ENCODE measurements at places on chromosomes 1 and 21.

- DNase-seq = no peak
These were observed 17.9 kb upstream of the KCNE2 start for GRCh38 chr21:34345892-34346291.

GRCh38 chr1:203999618-204000017 lies 73.3 kb upstream of the SOX13 start:
- no peak for DNase-seq

DNA sequence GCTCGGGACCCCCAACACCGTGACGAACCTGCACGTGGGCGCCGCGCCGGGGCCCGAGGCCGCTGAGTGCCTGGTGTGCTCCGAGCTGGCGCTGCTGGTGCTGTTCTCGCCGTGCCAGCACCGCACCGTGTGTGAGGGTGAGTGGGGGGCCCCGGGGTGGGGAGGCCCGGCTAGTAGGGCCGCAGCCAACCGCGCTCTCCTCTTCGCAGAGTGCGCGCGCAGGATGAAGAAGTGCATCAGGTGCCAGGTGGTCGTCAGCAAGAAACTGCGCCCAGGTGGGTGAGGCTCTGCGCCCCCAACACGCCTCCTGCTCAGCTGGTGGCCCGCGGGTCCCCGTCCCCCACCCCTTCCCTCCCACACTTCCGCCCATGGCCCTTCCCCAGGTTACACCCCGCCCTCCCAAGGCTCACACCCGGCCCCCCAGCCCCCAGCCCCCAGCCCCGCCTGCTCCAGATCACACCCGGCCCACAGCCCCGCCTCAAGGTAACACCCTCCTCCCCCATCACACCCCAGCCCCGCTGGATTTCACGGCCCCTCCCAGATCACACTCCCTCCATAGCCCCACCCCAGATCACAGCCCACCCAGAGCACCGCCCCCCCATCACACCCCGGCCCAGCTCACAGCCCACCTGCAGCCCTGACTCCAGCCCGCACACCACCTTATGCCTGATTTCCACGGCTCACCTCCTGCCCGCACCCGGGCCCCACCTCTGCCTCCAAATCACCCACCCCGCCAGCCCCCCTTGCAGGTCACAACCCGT lies 2.4 kb upstream of the MMP23B start:
- DNase-seq = peak; percentile 67

DNA sequence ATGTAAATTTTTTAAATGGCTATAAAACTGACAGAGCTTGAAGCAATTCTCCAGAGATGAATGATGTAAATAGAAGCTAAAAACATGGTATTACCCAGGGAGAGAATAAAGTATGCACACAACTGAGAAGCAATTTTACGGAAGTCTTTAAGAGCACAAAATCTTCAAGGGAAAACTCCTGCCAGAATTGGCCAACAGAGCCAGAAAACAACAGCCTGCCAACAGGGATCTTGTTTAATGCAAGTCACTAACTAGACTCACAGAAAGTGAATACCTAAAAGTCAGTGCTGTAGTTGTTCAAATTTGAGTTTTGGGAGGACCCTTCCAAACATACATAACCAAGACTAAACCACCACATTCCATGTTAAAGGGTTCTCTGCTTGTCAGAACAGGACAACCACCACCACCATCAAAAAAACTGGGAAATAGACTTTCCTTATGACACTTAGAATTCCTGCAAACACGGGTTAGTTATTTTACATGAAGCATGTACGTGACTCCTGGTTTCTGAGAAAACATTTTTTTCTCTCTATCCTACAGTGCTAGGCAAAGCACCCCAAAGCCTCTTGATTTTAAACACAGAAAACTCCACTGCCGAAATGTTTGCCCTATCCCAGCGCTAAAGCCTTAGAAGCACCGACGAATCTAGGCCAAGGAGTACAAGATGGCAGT lies 1.6 kb downstream of the EPS15 start:
- no peak for DNase-seq

GRCh38 chr1:90313778-90314177 lies 318.9 kb downstream of the ZNF326 start:
- no peak for DNase-seq

- no peak for DNase-seq
These were observed 117.7 kb upstream of the SGIP1 start for GRCh38 chr1:66416295-66416694.

- no peak for DNase-seq
These were observed 52.5 kb downstream of the DISP1 start for GRCh38 chr1:222867316-222867715.

DNA sequence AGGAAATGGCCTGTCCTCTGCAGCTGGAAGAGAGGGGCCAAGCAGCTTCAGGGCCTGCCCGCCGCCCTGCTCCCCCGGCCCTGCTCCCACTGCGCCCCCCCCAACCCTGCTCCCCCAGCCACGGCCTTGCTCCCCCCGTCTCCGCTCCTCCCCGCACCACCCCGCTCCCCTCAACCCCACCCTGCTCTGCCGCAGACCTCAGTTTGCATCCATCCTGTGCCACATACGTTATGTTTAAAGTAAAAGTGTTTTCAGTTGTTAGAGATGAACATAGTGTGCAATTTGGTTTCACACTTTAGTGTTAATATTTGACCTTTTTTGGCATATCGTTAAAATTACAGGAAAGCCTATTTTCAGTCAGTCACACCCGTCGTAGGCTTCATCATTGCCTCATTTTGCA lies 34.1 kb upstream of the DIP2A start:
- DNase-seq = no peak

- no peak for DNase-seq
These were observed 49.8 kb downstream of the ACP6 start for GRCh38 chr1:147620543-147620942.

GRCh38 chr1:48676822-48677221 lies 99.9 kb downstream of the BEND5 start:
- DNase-seq = no peak

DNA sequence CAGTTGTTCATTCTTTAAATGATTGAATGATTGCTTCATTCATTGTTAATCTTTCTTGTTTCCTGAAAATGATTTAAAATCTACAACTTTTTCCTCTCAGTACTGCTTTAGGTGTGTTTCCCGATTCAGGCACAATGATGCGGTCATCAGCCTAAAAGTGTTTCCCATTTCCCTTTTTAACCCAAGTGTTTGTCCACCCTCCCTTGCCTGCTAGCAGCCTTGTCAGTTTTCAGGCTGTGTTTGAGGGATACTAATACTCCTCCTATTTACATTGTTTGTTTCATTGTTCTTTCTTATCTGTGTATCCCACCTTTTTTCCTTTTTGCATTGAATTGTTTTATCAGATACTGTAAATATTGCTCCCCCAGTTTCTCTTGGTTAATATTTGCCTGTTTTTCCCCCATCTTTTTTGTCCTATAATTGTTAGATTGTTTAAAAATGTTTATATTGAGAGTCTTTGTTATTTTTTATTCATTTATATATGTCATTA lies 131.1 kb downstream of the KIAA0319L start:
- no peak for DNase-seq

DNA sequence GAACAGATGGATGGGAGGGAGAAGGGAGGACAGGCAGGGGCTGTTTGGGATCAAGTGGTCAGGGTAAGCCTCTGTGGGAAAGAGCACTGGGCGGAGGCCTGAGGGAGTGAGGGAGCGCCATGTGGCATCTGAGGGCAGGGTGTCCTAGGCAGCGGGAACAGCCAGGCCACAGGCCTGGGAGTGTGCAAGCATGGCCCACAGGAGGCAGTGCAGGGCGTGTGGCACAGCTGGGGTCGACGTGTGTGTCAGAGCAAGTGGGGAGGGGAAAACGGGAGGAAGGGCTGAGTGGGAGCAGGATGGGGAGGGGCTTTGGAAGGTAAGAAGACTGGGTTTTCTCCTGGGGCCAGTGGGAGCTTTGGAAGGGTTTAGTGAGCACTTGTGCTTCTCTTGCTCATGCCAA lies 143.4 kb downstream of the SYF2 start:
- DNase-seq = no peak

GRCh38 chr1:100266741-100267140 lies 725 bp downstream of the RTCA start:
- DNase-seq = no peak

- DNase-seq = no peak
These were observed 64.6 kb downstream of the CAPN2 start for GRCh38 chr1:223776826-223777454.

GRCh38 chr1:26761217-26761616 lies 26.5 kb upstream of the PIGV start:
- DNase-seq = no peak

DNA sequence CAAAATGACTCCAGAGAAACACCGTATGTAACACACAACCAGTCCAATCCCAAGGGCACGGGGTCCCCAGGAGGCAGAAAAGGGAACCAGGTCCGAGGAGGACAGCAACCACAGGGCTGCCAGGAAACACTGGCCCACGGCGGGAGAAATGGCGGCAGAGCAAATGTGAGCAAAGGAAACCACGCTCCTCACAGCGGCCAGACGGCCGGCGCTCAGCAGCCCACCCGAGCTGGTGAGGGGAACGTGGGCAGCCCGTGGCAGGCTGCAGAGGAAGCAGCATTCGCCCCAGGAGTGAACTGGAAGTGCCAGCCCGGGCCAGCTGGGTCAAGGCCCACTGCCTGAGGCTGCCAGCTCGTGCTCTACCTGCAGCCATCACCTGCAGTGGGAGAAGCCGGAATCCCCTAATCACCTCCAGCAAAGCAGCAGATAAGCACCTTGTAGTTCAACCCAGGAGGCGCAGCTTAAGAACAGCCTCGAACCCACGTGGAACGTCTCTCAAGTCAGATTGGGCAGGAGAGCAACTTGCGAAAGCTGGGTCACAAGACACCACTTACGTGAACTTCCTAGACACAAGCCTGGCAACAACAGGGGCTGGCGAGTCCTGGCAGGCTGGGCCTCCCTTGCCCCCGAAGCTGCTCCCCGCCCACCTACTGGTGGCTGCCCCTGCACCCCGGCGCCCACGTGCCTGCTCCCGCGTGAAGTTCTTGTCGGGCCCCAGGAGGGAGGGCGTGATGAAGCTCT lies 6.7 kb downstream of the SLC19A1 start:
- no peak for DNase-seq

GRCh38 chr1:22918644-22919043 lies 54.0 kb downstream of the LACTBL1 start:
- no peak for DNase-seq

DNA sequence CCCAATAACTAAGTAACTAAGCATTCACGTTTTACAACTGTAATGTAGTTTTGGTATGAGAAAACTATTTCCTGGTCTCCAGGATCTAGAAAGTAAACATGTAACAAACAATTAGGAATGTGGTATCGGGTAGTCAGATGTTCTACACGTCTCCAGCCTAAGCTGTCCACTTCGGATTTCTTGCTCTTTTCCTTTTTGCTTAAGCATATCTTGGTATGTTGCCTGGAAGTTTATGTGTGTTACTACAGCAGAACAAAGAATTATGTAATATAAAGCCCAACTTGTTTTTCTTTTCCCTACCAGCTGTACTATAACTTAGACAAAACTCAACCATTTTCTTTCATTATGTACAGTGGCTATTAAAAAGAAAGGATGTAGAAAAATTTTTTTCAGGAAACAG lies 20.4 kb upstream of the WARS2 start:
- no peak for DNase-seq

DNA sequence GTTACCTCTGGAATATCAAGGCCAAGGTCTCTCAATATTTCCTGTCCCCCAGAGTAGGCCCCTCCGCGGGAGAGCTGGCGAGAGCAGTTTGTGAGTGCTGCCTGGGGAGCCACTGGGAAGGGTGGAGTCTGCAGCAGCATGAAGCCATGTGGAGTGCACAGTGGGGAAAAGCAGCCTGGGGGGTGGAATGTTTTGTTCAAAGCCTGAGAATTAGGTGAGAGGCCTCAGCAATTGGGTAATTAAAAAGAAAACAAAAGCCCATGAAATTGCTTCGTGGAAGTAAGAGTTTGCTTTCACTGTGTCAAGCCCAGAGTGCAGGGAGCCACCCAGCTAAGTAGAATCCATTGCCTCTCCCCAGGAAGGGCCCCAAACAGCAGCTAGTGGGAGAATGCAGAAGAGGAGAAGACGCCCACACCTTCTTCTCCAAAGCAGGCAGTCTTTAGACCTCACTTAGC lies 30.2 kb upstream of the DISC1 start:
- DNase-seq = no peak

DNA sequence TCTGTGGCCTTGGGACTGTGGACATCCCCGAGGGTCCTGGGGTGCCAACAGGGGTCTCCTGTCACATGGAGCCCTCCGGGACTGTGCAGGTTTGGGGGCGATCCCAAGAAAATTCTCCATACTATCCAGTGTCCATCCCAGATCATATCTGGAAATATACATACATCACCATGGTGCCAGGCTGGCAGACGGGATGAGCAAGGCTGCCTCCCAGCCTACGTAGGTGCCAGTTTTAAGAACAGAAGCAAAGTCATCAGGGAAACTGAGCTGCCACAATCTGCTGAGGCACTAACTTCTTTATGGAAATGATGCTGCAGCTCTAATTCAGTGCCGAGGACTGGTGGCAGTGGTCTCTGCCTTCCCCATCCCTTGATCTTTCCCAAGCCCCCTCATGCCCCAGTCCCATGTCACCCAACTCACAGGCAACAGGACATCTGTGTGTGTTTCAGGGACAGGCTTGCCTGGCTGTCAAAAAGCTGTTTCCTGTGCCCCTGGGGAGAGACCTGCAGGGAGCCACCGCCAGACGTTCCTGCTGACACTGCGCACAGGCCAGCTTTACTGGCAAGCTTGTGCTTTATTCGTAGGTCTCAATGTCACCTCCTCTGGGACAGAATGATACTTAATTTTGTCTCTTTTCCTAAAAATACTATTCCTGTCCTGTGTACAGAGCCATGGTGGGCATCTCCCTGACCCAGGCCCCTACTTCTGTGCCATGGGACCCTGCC lies 15.5 kb downstream of the TEX35 start:
- DNase-seq = no peak

GRCh38 chr1:115642168-115643072 lies 650 bp downstream of the VANGL1 start:
- DNase-seq = peak; percentile 17

DNA sequence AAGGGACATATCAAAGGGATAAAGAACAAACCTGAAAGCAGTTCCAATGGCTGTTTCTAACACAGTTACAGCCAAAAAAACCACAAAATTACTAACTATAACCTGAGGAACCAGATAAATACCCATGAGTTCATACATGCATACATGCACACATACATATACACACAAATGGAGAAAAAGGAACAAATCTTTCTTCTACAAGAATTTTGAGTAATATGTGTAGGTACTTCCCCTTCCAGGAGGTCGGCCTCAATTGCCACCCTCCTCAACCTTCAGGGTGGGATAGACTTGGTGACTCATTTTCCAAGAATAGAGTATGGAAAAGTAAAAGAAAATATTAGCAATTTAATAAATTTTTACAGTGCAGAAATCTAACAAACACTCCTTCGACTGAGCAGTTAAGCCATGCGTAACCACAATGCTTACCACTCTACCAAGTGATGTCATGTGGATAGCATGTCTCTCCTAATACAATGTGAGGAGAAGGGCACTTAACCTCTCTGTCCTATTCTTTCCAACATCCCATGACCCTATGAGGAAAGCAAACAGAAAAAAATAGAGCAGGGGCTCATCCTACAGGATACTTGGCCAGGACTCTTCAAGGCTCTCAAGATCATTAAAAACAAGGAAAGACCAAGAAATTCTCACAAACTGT lies 243.0 kb upstream of the RUNX1 start:
- no peak for DNase-seq

Measured in activated naive CD4-positive, alpha-beta T cell treated with Interleukin-2 at 50 U/mL for 16 hours (primary cell).